Type B pancreatic cell (in vitro differentiated cells): ENCODE measurements at places on chromosomes 12 and 14.

- no peaks in the 10 kb centered on the region for H3K36me3 ChIP-seq
- H3K4me3 ChIP-seq, result no peak overlapping the region
- H3K27ac ChIP-seq, result no peak overlapping the region
- H3K4me1 ChIP-seq, result no peaks in the 10 kb centered on the region
- no peak for DNase-seq
These were observed 120.5 kb downstream of the RIMBP2 start for GRCh38 chr12:130595566-130595965.

DNA sequence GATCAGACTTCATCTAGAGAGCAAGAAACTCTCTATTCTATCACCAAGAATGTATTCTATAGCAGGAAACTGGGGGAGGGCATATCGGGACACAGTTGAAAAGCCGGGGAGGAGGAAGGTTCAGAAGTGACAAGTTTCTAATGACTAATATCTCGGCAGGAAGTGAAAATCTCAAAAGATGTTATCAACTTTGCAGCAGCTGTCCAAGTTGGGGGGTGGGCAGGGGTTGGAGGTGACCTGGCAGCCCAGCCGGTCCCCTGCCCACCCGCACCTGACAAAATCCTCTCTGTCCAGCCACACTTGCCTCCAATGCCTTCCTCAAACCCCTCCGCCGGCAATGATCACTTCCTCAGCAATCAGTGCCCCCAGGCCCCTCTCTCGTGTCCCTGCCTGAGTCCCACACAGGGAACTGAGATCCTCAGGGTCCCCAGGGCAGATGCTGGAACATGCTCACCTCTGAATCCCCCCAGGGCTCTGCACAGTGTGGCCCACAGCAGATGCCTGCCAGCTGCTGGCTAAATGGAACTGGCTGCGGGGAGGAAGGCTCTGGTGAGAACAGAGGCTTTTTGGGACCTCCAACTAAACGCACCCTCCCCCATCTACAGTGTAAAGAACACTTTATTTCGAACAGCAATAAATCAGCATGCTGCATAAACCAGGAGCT, 43.9 kb downstream of the CCDC88C start:
- DNase-seq, result no peak
- H3K27me3 ChIP-seq, result peaks cover 10% of the 10 kb centered on the region
- no peaks in the 10 kb centered on the region for H3K36me3 ChIP-seq
- peak overlapping the region; percentile 46 for H3K4me3 ChIP-seq

DNA sequence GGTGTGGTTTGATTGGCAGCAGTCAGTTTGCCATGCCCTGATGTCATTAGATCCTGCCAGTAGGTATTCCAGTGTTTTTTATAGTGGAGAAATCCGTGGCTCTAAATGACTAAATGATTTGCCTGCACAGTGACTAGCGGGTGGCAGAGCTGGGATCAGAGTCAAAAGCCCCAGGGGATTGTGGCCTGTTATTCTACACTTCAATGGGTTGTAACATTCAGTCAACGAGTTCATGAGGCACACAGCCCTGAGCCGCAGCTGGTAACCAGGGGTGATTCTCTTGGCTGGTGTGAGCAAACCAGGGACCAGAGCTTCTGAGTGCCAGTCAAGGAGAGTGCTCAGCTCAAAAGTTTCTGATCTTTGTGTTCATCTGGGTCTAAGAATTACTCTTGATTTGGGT, 1.8 kb downstream of the MYH6 start:
- peaks cover 40% of the 10 kb centered on the region for H3K27me3 ChIP-seq
- H3K36me3 ChIP-seq, result no peaks in the 10 kb centered on the region
- DNase-seq, result no peak
- H3K27ac ChIP-seq, result no peak overlapping the region
- H3K4me1 ChIP-seq, result no peaks in the 10 kb centered on the region

DNA sequence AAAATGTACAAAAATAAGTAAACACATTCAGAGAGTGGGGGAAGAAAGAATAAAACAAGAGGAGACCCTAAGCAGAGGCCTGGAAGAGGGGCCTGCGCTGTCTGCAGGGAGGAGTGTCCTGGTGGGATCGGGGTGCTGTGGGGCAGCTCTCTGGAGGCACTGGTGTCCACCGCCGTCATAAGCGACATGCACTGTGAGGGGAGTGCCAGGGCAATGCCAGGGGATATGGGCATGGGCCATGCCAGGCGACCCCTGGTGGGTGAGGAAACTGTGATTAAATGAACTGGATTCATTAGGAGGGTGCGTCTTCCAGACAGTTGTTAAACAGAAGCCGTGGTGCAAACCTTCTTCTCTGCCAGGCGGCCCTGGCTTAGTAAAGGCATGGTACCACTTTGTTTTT, 116.6 kb downstream of the PIWIL1 start:
- DNase-seq, result no peak
- H3K27ac ChIP-seq, result no peak overlapping the region
- no peaks in the 10 kb centered on the region for H3K4me1 ChIP-seq
- H3K36me3 ChIP-seq, result no peaks in the 10 kb centered on the region
- H3K4me3 ChIP-seq, result no peak overlapping the region

DNA sequence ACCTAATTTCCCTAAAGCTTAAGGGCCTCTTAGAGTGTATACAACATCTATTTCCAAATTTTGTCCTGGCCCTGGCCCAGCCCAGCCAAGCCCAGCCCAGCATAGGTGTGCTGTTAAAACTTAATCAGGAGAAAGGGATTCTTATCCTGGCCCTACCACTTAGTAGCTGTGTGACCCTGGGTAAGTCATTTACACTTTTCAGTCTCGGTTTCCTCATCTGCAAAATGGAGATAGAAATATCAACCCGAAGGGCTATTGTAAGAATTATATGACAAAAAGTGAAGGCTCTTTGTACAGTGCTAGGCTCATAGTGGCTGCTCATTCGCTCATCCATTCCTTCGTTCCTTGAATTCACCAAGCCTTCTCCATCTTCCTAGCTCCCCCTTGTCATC, 442 bp downstream of the ERG28 start:
- peak overlapping the region; percentile 95 for H3K27ac ChIP-seq
- peak overlapping the region; percentile 100 for H3K4me3 ChIP-seq
- H3K27me3 ChIP-seq, result no peaks in the 10 kb centered on the region

GRCh38 chr12:75308279-75308678, 21.8 kb downstream of the CAPS2 start:
- no peak overlapping the region for H3K4me3 ChIP-seq
- no peaks in the 10 kb centered on the region for H3K36me3 ChIP-seq
- DNase-seq, result no peak
- H3K4me1 ChIP-seq, result no peaks in the 10 kb centered on the region
- H3K27ac ChIP-seq, result no peak overlapping the region

- no peak overlapping the region for H3K4me3 ChIP-seq
- no peaks in the 10 kb centered on the region for H3K4me1 ChIP-seq
- DNase-seq, result no peak
These were observed 34.9 kb downstream of the CCDC177 start for GRCh38 chr14:69539631-69540410.

DNA sequence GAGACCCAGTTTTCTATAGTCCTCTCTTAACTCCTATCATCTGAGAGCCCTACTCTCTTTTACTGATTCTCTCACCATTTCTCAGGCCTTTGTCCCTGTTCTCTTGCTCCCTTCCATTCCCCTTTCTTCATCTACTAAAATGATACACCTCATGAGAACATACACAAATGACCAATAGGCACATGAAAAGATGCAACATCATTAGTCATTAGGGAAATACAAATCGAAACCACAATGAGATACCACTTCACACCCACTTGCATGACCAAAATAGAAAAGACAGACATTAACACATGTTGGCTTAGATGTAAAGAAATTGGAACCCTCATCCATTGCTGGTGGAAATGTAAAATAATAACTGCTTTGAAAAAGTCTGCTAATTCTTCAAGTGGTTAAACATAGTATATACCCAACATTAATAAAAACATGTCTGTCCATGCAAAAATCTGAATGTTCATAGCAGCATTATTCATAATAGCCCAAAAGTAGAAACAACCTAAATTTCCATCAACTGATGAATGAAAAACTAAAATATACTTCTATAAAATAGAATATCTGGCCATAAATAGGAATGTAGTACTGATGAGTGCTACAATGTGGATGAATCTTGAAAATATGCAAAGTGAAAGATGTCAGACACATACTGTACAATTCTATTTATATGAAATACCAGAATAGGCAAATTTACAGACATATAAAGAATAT, 66.0 kb downstream of the DENND5B start:
- peaks cover 12% of the 10 kb centered on the region for H3K36me3 ChIP-seq
- H3K4me3 ChIP-seq, result no peak overlapping the region
- no peak overlapping the region for H3K27ac ChIP-seq
- DNase-seq, result no peak
- H3K4me1 ChIP-seq, result peaks cover 8% of the 10 kb centered on the region
- H3K27me3 ChIP-seq, result peaks cover 6% of the 10 kb centered on the region

- peaks cover 30% of the 10 kb centered on the region for H3K36me3 ChIP-seq
- no peaks in the 10 kb centered on the region for H3K27me3 ChIP-seq
- no peak overlapping the region for H3K4me3 ChIP-seq
- no peak for DNase-seq
These were observed 46.1 kb downstream of the FRMD6 start for GRCh38 chr14:51697848-51698247.
